Activated T-cell treated with anti-CD3 and anti-CD28 coated beads for 24 hours (primary cell): ENCODE measurements at places on chromosomes 2 and 18.
A peak's percentile ranks its signal among the peaks of the same experiment; 100 is the strongest.

- no peak for DNase-seq
Observed at GRCh38 chr18:52541056-52541455, 201.1 kb downstream of the DCC start.

- DNase-seq = no peak
Observed at GRCh38 chr2:222751238-222751637, 79.8 kb downstream of the MOGAT1 start.

GRCh38 chr18:48074929-48075706 lies 144.7 kb upstream of the SMAD2 start:
- no peak for DNase-seq

- DNase-seq = peak; percentile 86
Observed at GRCh38 chr2:97697252-97698235, 15.8 kb upstream of the ZAP70 start.
